ENCODE measurements at places on chromosomes 4 and X.
A peak's percentile ranks its signal among the peaks of the same experiment; 100 is the strongest.

DNA sequence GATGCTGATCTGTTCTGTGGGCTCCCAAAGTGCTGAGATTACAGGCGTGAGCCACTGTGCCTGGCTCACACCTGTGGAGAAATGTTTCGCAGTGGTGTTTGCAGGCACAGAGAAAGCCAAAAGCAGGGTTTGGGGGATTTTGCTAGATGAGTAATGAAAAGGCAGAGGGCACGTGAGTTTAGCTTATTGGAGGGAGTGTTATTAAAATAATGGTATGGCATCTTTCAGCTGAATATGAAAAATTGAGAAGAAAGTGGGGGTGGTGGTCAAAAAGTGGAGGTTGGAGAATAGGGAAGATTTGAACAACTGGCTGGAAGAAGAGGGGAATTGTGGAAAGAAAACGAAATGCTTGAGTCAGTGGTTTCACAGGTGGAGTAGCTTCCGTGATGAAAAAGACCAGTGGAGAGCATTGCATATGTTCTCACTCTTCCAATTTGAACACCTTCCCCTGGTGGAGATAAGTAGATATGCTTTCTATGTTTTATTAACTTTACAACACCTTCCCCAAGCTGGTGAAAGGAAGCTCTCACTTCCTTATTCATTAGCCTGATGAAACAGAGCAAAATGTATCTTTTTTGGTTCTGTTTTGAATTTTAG, 1.1 kb upstream of the CHST7 start:
- no peak for DNase-seq

DNA sequence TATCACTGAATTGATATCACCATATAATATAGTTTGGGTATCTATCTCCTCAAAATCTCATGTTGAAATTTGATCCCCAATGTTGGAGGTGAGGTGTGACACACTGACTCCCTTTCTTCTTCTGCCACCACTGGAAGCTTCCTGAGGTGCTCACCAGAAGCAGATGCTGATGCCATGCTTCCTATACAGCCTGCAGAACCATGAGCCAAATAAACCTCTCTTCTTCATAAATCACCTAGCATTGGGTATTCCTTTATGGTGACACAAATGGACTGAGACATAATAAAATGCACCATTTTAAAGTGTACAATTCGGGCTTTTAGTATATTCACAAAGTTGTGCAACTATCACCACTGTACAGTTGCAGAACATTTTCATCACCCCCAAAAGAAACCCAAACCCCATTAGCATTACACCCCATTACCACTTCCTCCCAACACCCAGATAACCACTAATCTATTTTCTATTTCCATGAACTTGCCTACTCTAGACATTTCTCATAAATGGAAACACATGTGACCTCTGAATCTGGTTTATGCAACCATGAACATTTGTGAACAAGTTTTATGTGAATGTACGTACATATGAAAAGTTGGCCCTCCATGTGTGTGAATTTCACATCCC, 148.9 kb downstream of the OPHN1 start:
- DNase-seq, result no peak

- peak; percentile 91 for DNase-seq
These were observed 23.5 kb upstream of the SPINK2 start for GRCh38 chr4:56844802-56845580.

DNA sequence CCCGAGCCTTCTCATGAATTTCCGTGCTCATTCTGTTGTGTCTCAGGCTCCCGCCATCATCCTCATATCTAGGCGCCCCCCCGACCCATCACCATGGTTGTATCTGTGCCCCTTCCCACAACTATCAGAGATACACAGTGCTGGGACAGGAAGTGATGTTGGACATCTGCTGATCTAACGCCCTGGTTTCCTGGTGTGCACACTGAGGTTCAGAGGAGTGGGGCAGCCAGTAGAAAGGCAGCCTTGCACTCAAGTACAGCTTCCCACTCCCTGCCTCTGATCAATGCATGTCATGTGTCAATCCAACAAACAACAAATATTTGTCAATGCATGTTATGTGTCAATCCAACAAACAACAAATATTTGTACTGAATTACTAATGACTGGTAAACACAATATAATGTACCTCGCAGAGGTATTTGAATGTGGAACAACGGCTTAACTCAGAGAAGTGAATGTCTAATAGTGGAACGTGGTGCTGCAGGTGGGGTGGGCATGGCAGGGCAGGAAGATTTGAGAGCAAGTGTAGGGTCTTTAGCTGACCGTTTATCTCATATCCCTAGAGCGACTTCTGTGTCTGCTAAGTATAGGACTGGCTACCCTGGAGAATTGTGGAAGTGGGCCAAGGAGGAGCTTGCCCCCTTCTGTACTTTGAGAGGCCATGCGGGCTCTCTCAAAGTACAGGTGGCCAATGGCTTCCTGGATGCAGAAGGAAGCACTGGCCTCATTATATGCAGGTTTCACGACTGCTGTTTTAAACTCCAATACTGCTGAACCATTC, 10.3 kb upstream of the SEL1L3 start:
- DNase-seq, result no peak

- no peak for DNase-seq
These were observed 556.7 kb upstream of the BOD1L1 start for GRCh38 chr4:14184265-14184664.

DNA sequence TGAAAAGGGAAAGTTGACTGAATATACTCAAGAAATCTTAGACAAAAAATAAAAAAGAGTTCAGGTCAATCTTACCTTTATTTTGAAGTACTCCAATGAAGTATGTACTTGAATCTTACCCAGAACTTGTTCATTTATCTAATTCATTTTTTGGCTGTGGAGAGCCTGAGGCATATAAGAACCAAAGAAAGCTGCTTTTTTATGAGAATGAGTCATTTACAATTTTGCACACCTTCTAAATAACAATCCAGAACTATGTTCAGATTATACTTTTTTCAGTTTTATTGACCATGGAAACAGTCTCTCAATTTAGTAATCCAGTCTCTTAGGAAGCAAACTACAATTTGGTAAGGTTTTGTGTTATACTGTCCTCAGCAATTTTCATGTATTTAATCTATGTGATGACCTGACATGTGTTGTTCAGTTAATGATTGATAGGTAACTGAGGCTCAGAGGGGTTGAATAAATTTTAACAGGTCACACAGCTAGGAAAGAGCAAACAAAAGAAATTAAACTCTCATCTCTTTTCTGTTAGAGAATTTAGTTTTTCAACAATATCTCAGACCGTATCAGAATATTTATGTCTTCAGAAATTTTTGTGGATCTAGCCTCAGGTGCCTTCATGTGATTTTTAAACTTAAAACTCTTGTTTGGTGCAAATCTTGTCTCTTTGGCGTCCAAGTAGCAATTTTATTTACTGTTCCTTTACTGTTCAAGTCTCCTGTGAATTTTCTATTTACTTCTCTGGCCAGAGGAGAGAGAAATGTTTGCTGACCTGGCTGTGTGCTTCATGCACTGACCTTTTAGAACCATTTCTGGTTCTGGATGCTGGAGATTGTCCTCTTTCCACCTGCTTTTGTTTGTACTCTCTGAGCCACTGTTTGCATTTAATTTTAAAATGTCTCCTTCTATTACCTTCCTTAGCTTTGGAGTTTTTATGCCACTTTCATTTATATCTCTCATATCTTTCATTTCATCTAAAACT, 1453.4 kb downstream of the STIM2 start:
- DNase-seq, result no peak

- DNase-seq, result no peak
These were observed 41.2 kb downstream of the PRDM5 start for GRCh38 chr4:120881351-120881750.

- no peak for DNase-seq
These were observed 56.1 kb downstream of the PJA1 start for GRCh38 chrX:69109036-69109663.

DNA sequence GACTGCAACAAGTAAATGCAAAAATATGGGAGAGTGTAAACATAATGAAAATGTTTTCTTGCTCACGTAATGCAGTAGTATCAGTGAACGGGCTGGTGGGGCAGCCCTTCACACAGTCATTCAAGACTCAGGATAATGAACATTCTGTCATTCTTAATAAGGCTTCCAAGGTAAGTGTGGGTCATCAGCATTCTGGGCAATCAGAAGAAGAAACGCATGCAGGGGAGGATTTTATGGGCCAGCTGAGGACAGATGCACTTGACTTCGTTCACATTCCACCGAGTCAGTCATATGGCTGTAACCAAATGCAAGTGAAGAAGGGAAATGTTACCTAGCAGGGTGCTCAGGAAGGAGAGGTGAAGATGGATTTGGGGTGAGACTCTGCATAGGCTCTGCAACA, 68.0 kb upstream of the MAP9 start:
- DNase-seq, result no peak

DNA sequence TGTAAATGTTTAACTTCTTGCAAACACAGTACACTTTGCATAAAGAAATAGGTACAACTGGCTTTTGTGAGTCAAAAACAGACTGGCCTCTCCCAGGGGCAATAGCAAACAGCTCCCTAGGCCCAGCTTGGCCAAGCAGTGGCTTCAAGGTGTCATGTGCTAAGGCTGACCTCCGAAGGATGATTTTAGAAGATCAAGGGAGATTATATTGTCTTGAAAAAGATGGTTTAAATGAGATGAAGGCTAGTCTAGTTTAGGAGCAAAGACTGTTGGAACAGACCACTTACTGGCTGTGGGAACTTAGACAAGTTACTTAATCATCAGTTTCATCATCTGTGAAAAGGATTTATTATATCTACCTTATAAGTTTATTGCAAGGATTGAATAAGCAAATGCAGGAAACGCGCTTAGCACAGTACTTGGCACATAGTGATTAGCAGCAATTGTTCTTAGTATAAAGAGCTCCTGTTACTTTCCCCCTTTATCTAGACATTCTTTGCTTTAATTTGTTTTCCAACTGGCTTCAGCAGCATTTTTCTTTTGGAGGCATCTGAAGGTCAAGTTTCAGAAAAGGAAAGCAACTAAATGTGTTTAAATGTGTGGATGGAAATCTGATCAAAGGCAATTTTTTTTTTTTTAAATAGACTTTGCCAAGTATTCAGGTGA, 17.2 kb downstream of the ANXA3 start:
- DNase-seq, result no peak

GRCh38 chrX:39667736-39668482, 429.8 kb downstream of the BCOR start:
- DNase-seq, result no peak

Data from ELF-1 (cell line).